ENCODE measurements at places on chromosomes 7 and 10. TPM values are rescaled to one million over a fixed set of nuclear protein-coding genes. Genes with fewer than 3 reads are reported as not detected.

GRM3 gene
- total RNA-seq, result 1.7 TPM

- H3K4me3 ChIP-seq, result no peak overlapping the region
- no peak overlapping the region for H3K27ac ChIP-seq
- H3K36me3 ChIP-seq, result no peaks in the 10 kb centered on the region
- no peaks in the 10 kb centered on the region for H3K4me1 ChIP-seq
- H3K27me3 ChIP-seq, result no peaks in the 10 kb centered on the region
Measured at GRCh38 chr7:48004032-48004431, 24.6 kb upstream of the HUS1 start.

DNA sequence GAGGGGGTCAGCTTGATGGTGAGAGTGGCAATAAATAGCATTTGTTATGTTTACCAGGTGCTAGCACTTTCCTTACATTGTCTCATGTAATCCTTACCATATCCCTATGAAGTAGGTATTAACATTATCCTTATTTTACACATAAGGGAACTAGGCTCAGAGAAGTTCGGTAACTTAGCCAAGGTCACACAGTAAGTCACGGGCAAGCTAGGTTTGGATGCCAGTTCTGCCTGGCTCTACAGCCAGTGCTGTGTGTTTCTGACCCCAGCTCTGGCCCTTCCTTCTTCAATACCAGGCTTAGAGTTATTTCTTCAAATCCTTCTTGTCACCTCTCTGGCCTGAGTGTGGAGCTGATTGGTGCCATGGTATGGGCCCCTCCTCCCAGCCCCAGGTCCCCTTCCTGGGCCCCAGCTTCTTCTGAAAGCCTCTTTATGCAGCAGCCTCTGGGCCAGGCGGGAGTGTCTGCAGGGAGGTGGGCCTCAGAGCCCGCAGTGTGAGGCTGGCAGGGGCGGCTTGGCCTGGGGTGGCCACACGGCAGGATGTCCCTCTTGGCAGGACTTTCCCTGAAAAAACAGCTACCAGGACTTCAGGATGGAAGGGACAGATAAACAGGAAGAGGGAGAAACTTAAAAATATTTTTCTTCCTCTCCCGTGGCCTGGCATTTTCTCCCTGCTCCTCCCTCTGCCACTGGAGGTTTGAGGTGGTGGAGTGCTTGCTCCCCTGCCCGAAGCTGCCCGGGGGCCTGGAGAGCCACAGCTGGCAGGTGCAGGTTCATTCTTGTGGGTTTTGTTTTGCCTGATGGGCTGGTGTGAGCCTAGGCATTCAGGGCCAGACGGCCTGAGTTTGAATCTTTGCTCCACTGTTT is 20.6 kb downstream of the PALD1 start:
- DNase-seq, result no peak
- no peaks in the 10 kb centered on the region for H3K36me3 ChIP-seq
- no peaks in the 10 kb centered on the region for H3K4me1 ChIP-seq
- no peak overlapping the region for H3K4me3 ChIP-seq

GRCh38 chr7:4634166-4634565 is 47.9 kb upstream of the FOXK1 start:
- peaks cover 14% of the 10 kb centered on the region for H3K4me1 ChIP-seq
- H3K4me3 ChIP-seq, result no peak overlapping the region
- DNase-seq, result no peak
- H3K27me3 ChIP-seq, result peaks cover 4% of the 10 kb centered on the region
- no peaks in the 10 kb centered on the region for H3K36me3 ChIP-seq

GRCh38 chr10:58414270-58415041 is 29.2 kb downstream of the TFAM start:
- no peak overlapping the region for H3K27ac ChIP-seq
- H3K4me1 ChIP-seq, result no peaks in the 10 kb centered on the region
- no peak for DNase-seq
- H3K4me3 ChIP-seq, result no peak overlapping the region

DNA sequence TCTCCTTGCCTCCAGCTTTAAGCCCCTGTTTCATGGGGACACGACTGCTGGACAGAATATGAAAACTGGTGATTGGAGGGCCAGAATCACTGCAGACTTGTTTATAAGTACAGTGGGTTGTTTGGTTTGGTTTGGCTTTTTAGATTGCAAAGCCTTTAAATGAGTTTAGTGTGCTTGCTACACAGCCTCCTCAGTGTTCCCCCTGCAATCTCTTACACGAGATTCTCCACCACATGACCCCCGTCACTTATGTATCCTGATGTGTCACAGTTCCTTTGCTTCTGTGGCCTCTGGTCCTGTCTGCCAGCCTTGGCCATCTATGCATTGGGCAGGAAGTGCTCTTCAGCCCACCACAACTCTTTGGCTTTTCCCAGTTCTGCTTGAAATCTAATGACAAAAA is 103.7 kb upstream of the ANKRD1 start:
- H3K4me3 ChIP-seq, result no peak overlapping the region
- H3K27me3 ChIP-seq, result no peaks in the 10 kb centered on the region
- DNase-seq, result no peak
- H3K27ac ChIP-seq, result no peak overlapping the region
- no peaks in the 10 kb centered on the region for H3K4me1 ChIP-seq

HACD1 gene
- 23.1 TPM for total RNA-seq

DNA sequence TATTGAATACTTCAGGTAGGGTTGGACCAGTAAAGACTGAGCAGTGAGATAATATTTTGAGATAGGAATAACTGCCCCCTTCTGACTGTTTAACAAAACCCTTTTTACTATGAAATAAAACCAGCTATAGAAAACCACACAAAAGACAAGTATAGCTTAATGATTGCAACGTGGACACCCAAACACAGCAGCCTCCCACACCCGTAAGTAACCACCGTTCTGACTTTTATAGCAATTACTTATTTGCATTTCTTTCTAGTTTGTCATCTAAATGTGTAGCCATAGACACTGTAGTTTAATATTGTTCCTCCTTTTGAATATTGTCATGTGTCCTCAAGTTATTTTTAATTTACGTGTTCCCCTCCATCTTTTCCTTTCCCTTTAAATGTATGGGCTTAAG is 42.9 kb upstream of the SYPL1 start:
- DNase-seq, result no peak
- H3K4me3 ChIP-seq, result no peak overlapping the region
- no peak overlapping the region for H3K27ac ChIP-seq
- no peaks in the 10 kb centered on the region for H3K27me3 ChIP-seq
- no peaks in the 10 kb centered on the region for H3K4me1 ChIP-seq
- H3K36me3 ChIP-seq, result no peaks in the 10 kb centered on the region

DNA sequence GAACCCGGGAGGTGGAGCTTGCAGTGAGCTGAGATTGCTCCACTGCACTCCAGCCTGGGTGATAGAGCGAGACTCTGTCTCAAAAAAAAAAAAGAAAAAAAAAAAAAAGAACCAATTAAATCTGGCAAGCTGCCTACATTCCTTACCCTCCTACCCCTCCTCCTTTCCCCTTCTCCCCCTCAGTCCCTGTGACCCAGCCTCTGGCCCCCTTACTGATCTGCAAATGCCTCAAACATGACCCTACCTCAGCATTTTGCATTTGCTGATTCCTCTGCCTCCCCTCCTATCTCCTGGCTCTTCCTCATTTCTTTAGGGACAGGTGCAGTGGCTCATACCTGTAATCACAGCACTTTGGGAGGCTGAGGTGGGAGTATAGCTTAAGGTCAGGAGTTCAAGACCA is 19.3 kb downstream of the CDHR3 start:
- no peak overlapping the region for H3K27ac ChIP-seq
- DNase-seq, result no peak
- H3K4me3 ChIP-seq, result no peak overlapping the region
- H3K27me3 ChIP-seq, result no peaks in the 10 kb centered on the region
